ENCODE measurements at places on chromosomes 6 and 20.

DNA sequence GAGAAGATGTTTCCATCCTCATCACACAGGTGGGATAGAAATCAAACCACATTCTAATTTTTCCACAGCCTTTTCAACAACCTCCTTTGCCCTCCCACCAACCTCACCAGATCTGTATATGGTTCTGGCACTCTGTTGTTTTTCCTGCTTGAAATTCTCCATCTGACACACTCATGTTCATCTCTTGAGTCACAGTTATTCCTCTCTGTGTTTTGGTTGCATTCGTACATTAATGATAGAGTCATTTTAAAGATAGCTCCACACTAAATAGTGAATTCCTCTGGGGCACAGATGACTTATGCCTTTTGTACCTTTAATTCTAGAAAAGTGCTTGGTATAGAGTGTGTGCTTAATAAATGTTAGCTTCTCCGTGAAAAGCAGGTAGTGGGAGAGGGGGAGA is 1.4 kb upstream of the GCLC start:
- DNase-seq = no peak

GRCh38 chr6:42162384-42162783 is 10.8 kb upstream of the GUCA1A start:
- no peak for DNase-seq

- DNase-seq = no peak
Observed at GRCh38 chr6:151029970-151030369, 164.5 kb downstream of the MTHFD1L start.

GRCh38 chr20:34045294-34045693 is 51.6 kb downstream of the RALY start:
- DNase-seq = no peak

DNA sequence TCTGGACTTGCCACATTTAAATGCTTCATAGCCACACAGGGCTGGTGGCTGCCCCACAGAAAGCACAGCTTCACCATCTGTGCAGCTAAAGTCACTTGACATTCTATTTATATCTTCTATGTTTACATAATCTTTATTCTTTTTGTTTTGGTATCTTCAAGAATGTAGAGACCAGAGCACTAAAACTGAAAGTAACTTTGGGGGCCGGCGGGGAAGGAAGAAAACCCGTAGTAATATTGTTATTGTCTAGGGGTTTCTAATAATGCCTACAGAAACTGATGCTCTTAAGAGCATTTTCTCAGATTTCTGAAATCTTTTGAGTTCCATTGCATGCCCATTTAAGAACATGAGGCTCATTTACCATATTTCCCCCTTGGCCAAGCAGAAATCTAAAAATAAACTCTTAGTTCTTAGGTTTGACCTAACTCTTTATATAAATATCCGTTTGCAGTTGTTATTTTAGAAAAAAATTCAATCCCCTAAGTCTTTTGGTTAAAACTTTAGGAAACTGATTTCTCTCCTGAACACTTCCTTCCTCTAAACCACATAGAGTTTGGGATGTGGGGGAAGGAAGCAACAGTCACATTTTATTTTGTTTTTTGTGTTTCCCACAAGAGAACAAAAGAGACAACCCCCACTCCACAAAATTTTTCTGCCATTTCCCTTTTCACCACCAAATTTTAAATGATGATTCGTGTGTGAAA is 207.6 kb downstream of the OGFRL1 start:
- DNase-seq = no peak

DNA sequence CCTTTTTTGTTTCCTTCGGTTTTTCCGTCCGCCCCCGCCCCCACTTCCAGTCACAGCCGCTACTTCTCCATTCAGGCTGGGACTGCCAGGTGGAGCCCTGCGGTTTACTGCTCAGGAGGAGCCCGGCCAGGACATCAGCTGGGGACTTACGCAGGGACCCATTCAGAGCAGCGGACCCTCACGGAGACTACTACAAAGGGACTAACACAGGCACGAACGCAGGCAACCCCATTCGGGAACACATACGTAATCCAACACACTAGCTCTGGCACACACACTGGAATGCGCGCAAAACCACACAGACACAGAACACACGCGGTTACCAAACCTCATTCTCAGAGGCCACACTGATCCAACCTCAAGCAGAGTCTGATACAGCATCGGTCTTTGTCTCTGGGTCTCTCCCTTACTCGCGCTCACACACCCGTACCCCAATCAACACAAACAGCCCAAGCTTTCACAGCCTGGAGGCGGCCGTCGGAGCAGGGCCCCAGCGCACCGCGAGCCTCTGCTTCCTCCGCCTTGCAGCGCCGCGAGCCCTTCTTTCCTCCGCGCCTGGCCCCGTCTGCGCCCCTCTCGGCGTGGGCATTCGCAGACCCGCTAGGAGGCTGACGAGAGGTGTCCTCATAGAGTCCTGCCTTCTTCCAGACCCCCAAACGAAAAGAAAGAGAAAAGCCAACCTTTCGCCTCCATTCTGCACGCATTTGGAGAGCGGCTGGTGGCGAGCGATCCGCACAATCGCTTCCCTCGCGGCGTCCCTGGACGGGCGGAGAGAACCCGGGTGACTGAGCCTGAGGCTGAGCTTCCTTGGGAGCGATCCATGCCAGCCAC is 1.1 kb upstream of the SLC32A1 start:
- no peak for DNase-seq

GRCh38 chr6:132604635-132605152 is 15.2 kb upstream of the TAAR5 start:
- no peak for DNase-seq

GRCh38 chr6:105808571-105808970 is 277.6 kb upstream of the PRDM1 start:
- no peak for DNase-seq

DNA sequence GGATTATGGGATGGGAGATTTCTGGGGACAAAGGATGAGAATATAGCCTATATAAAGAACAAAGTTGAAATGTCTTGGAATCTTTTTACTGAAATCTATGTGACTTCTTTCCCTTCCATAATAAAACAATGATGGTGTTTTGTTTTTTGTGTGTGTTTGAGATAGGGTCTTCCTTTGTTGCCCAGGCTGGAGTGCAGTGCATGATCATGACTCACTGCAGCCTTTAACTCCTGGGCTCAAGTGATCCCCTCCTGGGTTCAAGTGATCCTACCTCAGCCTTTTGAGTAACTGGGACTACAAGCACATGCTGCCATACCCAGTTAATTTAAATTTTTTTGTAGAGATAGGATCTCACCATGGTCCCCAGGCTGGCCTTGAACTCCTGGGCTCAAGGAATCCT is 50.9 kb downstream of the FAM217A start:
- no peak for DNase-seq

DNA sequence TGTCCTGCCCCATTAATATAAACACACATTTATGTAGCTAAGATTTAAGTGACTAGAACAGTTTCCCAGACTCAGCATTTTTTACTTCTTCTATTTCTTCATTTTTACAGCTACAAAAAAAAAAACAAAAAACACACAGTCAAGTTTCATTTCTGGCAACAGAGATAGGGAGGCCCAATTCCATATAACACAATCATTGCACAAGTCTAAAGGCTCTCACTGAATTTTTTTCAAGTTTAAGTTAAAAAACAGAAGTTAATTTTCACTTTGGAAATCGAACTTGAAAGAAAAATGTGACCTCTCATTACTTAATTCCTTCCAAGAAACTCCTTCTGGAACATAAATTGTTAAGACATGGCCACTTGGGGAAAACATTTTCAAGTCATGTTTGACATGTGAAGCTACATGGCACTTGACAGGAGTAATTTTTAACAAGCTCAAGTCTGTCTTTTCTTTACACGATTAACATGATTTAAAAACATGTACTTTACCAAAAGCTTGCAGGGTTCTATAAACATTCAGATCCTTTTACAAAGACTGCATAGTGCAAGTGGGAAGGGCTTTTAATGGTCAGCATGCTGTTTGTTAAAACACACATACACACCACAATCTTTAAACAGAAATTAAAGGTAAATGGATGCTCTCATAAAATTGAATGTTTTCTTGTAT is 100.1 kb upstream of the CCDC28A start:
- peak; percentile 68 for DNase-seq

DNA sequence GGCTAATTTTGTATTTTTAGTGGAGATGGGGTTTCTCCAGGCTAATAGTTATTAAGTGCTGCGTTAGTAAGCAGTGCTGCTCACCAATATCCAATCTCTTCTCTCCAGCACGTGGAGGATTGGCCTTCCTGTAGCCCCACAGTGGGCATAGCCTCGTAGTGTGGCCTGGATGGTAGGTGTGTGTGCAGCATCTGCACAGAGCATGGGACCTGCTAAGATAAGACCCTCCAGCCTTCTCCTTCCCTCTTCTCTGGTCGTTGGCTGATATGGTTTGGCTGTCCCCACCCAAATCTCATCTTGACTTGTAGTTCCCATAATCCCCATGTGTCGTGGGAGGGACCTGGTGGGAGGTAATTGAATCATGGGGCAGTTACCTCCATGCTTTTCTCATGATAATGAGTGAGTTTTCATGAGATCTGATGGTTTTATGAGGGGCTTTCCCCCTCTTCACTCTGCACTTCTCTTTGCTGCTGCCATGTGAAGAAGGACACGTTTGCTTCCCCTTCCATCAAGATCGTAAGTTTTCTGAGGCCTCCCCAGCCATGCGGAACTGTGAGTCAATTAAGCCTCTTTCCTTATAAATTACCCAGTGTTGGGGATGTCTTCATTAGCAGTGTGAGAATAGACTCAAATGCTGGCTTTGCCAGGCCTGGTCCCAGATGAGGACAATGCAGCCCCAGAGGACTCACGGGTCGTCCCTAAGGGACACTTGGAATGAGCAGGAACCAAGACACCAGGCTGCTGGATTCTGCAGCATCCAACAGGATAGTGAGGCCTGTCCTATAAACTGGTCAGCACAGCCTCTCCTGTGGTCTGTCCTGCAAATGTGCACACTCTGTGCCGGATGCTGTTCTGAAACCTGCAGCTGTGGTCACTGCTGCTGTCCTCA is 63.4 kb upstream of the AFDN start:
- no peak for DNase-seq

- DNase-seq = peak; percentile 79
Observed at GRCh38 chr20:51639206-51639832, 96.8 kb upstream of the NFATC2 start.
